ENCODE measurements at places on chromosomes 7 and 10.

GRCh38 chr10:8034466-8035005, 20.0 kb upstream of the GATA3 start:
- DNase-seq: no peak

DNA sequence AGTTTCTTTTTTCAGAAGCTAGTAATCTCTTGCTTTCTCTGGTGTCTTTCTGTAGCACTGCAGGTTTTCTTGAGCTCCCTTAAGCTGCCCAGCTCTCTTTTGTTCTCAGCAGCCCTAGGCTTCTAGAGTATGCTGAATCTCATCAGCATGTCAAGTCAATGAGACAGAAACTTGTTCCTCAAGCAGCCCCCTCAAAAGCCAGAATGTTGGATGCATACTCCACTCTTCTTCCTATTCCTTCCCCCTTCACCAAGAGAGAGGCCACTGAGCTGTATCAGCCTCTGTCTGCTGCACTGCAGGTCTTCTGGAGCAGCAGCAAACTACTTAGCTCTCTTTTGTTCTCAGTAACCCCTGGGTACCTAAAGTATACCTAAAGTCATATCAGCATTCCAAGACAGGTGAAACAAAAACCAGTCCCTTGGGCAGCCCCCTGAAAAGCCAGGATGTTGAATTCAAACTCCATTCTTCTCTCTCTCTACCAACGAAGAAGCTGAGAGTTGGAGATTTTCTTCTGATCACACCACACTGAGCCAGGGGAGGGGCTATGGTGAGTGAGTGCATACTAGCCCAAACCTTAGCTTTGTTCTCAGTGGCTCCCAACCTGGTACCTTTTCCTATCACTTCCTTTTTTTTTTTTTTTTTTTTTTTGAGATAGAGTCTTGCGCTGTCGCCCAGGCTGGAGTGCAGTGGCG, 73.3 kb upstream of the WAC start:
- no peak for DNase-seq

DNA sequence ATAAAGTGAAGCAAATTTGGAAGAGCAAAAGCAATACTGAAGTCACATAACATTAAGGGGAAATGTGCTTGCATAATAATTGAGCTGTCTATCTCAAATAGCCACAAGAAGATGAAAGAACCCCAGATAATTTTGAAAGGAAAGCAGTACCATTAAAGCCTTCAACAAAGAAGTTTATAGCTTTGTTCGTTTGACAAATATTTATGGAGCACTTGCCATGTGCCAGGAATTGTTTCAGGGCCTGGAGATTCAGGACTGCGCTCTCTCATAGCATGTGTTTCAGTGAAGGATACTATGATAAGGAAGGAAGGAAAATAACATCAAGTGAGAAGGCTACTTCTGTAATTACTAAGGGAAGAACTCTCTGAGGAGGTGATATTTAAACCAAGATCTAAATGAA, 212.3 kb upstream of the CSTF2T start:
- DNase-seq: no peak

DNA sequence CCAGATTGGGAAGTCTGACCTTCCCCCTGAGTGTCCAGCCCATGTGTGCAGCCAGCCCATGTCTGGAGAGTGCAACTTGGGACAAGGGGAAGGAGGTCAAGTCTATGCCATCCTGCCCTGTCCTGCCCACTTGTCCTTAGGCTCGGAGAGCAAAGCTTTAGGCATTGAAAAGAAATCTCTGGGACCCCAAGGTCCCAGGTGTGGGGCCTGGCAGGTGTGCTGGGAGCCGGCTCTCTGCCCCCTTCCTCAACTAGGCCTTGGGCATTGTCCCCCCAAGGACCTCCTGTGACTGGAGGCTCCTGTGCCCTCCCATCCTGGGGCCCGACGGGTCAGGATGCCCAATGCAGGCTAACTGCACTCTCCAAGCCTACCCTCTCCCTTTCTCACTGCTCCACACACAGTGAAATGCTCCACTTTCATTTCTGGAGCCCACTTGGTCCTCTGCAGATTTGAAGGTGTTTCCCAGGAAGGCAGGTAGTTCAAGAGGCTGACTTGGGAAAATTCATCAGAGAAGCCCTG, 124.7 kb downstream of the PTPN20 start:
- no peak for DNase-seq

DNA sequence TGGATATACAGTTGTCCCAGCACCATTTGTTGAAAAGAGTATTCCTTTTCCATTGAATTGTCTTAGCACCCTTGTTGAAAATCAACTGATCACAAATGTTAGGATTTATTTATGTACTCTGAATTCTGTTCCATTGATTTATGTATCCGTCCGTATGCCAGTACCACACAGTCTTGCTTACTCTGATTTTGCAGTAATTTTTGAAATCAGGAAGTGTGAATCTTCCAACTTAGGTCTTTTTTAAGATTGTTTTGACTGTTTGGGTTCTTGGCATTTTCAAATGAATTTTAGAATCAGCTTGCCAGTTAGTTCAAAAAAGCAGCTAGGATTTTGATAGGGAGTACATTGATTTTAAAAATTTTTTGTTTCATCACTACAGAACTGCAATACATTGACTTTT, 23.7 kb downstream of the CDK13 start:
- no peak for DNase-seq

- no peak for DNase-seq
Measured at GRCh38 chr7:124085179-124085578, 52.3 kb upstream of the TMEM229A start.

- no peak for DNase-seq
Measured at GRCh38 chr10:104109908-104110662, 11.9 kb upstream of the SFR1 start.

DNA sequence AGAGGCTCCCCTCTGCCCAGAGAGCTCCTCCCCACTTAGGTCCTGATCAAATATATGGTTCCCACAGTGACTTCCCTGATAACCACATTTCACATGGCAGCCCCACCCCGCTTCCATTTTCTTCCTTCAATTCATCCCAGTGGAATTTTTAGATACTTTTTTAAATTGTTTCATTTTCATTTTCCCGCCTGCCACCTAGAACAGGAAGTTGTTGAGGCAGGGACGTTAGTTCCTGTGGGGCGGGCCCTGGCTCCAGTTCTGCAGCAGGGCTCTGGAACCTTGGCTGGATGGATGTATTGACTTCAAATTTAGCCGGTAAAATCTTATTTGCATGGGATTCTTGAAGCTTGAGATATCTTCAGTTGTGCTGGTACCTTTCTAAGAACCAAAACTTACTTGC, 226.6 kb downstream of the PAXIP1 start:
- DNase-seq: no peak

DNA sequence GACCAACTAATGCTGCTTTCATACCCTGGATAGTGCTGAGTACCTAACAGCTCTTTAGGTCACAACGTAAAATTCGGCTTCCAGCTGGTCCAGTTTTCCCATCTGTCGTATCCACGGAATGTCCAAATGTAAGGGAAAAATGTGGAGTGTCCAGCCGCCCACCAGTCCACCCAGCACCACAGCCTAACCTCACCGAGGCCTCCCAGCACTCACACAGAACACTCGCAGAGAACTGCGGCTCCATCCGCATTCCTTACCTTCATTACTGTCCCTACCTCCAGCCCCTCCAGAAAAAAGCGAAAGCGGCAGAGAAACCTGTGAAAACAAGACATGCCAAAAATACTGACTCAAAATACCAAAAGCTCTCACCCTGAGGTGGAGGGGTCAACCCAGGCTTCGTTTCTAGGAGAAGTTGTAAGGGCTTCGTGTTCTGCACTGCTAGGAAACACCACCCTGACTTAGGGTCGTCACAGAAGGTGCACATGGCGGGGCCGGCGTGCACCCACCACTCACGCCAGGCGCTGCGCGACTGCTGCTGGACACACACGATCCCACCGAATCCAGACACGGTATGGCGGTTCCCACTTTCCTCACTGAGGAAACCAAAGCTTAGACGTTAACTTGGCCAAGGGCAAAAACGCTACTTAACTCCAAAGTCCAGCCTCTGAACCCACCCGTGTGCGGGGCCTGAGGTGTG, 73.9 kb downstream of the AMZ1 start:
- DNase-seq: no peak

DNA sequence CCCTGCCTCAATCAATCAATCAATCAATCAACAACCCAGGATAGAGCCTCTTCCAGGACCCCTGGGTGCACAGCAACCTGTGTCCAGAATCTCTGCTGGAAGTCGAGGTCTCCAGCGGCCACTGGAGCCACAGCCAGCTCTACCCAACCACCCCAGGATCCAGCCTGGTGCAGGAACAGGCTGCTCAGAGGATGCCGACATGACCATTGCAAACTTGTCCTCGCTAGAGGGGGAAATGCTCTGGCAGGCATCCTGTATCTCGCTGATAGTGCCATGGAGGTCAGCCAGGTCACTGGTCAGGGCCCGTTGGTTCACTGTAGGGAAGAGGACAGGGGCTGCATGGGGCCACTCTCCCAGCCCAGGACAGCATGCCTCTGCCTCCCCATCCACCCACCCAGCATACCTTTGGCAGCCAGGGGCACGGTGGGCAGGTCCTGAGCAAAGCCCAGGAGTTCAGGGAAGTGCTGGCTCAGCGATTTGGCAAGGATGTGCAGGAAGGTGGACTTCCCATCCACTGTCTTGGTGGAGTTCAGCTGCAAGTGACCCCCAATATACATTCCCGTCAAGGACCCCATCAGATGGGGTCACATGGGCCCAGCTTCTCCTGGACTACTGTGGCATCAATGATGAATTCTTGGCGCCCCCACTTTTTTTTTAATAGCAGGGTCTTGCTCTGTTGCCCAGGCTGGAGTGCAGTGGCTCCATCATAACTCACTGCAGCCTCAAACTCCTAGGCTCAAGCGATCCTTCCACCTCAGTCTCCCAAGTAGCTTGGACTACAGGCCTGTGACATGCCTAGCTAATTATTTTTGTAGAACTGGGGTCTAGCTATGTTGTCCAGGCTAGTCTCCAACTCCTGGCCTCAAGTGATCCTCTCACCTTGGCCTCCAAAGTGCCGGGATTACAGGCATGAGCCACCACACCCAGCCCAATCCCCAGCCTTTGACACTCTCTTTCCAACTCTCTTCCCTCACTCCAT, 49.4 kb downstream of the GRID2IP start:
- no peak for DNase-seq

DNA sequence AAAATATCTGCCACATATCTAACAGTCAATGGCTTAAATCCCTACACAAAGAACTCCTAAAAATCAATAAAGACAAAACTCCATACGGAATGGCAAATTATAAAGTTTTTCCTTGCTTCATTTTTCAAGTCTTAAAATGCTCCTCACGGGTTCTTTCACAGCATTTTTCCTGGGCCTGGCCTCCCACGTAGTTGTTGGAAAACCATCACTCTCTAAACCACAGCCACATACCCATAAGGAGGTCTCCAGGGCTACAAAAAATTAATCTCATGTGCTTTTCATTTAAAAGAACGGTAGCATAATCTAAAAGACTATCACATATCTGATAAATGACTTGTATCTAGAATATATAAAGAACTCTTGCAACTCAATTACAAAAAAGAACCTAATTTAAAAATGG, 2.9 kb downstream of the COA1 start:
- DNase-seq: no peak

GRCh38 chr10:104766341-104766740, 125.3 kb downstream of the SORCS3 start:
- DNase-seq: no peak

DNA sequence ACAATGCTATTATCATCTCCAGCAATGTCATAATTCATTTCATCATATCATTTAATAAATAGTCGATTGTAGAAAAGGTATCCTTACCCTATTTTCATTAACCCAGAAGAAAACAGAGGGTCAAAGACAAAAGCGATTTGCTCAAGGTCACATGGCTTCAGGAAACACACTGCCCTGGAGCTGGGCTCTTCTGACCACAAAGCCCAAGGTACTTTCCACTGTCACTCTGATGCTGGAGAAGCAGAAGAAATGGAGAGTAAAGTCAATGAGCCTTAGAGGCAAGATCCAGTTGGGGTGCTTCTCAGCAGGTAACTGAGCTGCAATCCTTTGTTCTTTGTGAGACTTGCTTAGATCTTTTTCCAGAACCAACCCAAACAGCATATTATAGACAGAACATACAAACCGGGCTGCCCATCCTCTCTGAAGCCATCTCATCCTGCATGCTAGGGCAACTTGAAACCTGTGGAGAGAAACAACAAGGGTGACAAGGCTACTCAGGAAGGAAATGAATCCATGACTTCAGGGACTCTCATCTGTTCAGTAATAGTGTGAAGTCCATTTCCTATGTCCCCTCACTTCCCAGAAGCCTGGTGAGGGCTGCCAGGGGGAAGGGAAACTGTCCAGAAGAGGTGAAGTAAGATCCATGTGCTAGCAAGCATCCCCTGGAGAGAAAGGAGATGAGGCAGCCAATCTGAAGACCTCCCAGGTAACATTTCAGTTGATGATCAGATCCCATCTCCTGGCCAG, 148.6 kb upstream of the SVIL start:
- no peak for DNase-seq

GRCh38 chr10:72802763-72803505, 90.6 kb upstream of the OIT3 start:
- DNase-seq: no peak

DNA sequence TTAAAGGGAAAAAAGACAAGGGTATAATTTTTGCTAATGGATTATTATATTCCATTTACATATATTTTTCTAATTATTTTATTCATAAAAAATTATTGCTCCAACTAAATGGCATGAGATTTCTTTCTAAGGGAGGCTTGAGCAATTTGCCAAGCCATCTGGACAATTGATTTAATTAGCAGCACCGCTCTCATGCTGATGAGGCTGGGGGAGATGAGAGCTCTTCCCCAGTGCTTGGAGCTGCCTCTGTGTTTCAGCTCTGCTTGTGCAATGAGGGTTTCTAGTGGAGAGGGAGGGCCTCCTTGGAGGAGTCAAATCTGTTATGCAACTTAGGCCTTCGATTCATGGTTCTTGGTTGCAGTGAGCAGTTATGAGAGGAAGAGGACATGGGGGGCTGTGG, 574.3 kb downstream of the TCERG1L start:
- no peak for DNase-seq

DNA sequence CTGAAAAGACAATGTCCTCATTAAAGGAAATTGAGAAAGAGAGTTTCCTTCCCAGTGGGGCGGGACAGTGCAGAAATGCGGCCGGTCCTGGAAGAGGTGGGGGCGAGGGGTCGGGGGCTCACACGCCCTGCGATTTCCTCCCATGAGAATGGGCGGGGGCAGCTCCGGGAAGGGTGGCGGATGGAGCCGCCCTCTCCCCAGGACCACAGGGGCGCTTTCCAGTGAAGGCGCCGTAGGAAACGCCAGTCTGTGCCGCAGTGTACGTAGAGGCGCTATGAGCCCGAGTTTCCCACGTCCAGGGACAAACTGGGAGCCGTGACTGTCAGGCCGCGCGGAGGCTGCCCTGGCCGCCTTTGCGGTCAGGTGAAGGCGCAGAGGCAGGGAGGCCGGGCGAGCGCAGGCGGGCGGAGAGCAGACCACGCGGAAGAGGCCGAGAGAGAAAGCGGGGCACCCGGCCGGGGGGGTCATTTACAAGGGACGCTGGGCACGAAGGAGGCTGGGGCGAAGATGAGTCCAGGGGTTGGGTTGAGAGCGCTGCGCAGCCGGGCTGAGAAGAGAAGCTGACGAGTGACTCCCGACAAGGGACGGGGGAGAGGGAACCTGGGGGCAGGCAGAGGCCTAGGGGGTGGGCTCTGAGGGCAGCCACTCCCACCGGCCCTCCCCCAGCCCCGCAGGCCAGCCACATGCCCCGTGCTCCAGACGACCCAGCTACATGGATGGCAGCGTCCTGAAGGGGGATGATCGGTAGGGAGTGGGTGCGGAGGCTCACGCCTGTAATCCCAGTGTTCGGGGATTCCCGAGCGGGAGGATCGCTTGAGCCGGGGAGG, 45.0 kb downstream of the ALOX5 start:
- peak; percentile 24 for DNase-seq
